ENCODE measurements at places on chromosomes 11 and 22.

DNA sequence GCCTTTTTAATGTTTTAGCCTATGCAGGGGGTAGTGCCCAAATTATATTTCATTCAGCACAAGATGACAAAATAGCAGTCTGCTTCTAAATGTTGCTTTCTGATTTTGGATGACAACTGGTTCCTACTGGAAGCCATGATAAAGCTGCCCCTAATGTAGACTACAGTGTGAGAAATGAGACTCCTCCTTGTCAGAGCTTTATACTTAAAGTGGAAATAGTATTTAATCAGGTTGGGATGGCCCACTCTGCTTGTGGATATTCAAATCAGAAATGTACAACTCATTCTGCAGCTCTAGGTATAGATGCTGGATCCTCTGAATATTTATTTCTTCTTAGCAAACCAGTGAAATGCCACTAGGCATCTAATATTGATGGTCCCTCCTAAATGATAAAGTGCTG, 171.3 kb downstream of the SOX6 start:
- DNase-seq = no peak

DNA sequence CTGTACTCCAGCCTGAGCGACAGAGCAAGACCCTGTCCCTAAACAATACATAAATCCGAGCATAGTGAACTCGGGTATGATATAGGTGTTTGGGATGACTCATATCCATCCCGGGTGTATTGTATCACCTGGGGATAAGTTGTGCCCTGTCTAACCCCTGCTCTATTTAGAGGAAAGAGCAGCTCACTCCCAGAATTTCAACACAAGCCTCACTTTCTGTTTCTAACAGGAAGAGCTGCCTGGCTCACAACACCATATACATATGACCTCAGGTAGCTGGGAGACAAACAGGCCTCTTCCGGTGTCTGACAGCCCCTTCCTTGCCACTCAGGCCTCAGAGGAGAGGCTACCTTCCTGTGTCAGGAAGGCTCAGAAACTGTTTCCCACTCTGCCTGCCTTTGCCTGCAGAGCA, 9.9 kb upstream of the MICALL1 start:
- no peak for DNase-seq

DNA sequence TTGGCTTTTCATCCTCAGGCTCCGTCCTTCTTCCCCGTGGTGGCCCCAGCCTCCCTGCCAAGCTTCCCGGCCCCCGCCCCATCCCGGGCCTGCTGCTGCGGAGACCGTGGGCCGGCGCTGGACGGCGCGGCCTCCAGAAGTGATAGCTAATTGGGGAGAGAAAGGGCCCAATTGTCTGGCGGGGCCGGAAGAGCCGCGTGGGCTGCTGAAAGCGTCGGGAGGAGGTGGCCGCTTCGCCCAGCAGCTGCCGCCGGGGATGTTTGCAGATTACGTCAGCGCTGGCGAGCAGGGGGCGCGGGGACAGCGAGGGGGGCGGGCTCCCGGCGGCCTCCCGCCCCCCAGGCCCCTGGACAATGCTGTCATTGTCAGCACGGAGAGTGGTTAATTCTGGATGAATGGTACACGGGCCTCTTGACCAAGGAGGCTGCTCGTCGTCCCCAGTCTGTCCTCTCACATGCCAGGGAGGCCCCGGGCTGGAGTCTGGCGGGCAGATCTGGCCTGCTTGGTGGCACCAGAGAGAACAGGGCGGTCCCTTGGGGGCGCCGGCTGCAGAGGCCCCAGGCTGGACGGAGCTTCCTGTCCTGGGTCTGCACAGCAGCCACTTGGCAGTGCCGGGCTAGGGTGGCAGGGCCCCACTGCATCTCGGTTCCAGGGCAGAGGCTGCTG, 1.6 kb downstream of the SMIM38 start:
- peak; percentile 88 for DNase-seq

DNA sequence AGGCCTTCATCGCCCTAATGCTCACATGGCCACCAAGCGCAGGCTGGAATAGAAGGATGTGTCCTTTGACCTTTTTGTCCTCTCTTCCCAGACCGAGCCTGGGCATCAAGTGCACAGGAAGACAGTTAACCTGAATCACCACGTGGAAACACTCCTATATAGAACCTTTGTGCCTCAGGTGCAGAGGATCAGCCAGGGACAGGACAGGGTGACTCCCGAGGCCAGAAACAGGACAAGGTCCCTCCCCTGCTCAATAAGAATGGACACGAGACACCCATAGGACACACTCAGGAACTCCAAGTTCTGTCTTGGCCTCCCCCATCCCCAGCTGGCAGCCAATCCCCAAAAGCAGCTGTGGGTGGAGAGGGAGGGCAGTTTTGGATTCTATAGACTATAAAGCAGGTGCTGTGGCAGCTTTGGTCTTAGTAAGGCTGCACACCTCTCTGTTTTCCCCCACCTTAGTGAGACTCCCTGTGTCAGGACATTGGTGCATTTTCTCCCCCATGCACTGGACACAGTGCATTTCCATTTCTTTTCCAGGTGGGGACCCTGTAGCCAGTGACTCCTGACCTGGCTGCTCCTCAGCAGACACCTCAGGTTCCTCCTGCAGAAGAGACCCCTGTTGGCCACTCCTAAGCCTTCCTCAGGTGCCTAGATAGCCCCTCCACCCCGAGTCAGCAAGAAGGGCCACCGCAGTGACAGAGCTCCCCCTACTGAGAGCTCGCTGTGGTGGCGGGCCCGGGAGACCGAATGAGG, 43.6 kb upstream of the POU2AF1 start:
- DNase-seq = peak; percentile 70

GRCh38 chr11:109697140-109697843, 275.3 kb downstream of the C11orf87 start:
- DNase-seq = no peak

DNA sequence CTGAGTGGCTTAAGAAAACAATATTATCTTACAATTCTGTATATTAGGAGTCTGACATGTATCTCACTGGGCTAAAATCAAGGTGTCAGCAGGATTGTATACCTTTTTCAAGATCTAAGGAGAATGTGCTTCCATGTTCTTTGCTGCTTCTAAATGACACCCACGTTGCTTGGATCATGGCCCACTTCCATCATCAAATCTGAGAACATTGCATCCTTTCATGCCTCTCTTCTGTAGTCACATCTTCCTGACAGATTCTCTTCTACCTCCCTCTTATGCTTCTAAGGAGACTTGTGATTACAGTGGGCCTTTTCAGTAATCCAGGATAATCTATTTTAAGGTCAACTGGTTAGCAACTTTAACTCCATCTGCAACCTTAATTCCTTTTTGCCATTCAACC, 499.4 kb downstream of the FAM181B start:
- DNase-seq = no peak

- no peak for DNase-seq
Measured at GRCh38 chr11:73439002-73439843, 63.0 kb downstream of the RELT start.

- no peak for DNase-seq
Measured at GRCh38 chr11:108913204-108913603, 248.3 kb downstream of the DDX10 start.

- peak; percentile 46 for DNase-seq
Measured at GRCh38 chr11:128653801-128654231, 40.1 kb upstream of the FLI1 start.

DNA sequence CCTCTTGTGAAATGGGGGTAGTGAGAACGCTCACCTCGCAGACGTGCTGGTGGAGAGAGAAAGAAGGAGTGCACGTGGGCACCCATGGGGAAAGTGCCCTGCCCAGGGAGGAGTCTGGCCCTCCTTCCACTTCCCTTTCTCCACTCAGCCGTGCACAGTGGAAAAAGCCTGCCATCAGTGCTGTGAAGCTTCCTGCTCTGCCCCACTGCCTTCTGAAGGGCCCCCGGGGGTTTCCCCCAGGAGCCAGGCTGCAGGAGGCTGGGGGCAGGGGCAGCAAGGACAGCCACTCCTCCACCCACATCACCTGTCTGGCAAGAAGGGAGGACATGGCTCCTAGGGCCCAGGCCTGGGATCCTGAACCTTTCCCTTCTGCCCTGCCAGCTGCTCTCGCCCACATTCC, 7.6 kb downstream of the TP53I11 start:
- DNase-seq = no peak

DNA sequence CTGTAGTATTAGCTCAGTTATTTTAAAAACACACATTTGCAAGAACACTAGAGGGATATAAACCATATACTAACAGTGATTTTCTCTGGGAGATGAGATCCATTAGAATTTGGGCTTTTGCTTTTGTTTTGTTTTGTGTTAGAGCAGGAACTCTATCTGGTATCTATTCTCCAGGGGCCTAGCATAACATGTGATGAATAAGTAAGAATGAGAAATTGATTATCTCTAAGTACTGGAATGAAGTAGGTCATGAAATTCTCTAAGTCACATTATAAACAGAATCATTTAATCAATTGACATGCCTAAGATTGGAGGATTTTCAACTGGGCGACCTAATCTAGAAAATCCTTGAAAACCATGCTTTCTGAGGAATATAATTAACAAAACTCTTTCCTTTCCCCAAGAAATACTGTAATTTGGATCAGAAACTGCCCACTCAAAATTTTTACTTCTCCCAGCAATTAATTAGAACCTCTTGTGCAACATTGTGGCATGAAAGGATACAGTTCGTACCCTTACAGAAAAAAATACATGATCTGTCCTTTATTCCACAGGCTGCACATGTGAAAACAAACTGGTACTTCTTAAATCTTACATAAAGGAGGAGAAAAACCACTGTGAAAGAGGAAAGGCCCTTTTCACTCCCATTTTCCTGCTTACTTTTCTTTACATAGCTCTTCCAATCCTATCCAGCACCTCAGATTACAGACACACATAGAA, 93.5 kb downstream of the MRTFA start:
- no peak for DNase-seq

GRCh38 chr22:29172216-29172615, 33.5 kb upstream of the EMID1 start:
- DNase-seq = no peak

DNA sequence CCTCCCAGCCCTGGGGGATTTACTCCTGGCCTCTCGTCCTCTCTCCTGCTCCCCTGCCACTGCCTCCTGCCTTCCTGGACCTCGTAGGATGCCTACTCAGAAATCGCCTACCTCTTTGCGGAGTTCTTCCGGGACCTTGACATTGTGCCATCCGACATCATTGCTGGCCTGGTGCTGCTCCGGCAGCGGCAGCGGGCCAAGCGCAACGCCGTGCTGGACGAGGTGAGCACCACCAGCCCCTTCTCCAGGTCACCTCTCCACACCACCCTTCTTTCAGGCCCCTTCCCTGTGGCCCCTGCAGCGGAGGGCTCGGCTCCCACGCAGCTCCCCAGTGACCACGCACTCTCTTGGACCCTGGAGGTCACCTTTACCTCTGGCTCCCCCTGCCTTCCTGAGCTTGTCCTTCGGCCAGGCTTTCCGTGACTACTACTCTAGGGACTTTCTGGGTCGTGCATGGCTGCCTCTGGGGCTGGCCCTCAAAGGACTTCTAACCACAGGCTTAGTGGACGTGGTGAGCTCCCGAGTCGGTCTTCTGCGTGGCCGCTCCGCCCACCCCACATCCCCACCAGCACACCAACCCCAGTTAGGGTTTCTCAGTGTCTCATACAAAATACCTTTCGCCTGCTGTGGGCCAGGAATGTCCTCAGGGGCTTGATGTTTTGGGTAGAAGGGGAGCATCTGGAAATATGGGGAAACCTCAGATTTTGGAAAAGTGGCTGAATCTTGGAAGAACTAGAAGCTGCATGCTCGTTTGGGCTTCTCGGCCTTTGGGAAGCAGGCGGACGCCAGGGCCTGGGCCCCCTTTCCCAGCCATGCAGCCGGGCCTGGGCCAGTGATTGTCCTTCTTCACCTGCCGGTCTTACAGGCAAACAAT, 24.1 kb upstream of the MYRF start:
- DNase-seq = no peak

Data from right cardiac atrium (tissue), 5 donors.